ENCODE measurements at places on chromosomes 12 and 14.

DNA sequence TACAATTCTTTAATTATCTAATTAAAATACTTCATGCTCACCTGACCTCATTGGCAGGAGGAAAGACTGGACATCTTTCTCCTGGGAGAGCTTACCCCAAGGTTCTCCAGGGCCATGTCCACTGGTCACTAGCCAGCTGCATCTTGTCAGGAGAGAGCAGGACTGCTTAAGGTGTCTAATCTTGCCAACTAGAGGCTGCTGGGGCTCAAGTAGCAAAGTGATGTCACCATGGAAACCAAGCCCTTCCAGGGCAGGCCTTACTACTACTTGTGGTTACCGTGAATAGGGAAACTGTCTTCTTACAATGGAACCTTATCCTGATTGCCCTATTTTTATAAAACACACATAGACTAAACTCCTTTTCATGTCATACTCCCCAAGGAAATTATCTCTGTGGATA, 376.4 kb downstream of the SNAPC1 start:
- DNase-seq, result no peak

DNA sequence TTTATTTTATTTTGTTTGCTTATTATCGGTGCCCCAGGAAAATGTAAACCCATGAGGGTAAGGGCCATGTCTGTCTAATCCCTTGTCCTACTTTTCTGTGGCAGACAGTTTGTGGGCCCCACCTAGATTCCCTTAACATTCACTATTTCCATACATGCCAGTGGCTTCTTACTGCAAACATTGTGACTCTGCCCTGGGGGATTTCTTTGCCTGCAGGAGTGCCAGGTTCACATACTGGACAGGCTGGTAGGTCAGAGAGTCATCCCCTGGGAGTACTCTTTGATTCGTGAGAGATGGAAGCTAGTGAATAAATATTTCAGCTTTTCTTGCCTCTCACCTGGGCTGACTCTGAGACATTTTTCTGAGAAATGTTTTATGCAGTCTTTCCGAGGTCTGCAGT, 122.8 kb upstream of the TBX5 start:
- DNase-seq, result no peak

DNA sequence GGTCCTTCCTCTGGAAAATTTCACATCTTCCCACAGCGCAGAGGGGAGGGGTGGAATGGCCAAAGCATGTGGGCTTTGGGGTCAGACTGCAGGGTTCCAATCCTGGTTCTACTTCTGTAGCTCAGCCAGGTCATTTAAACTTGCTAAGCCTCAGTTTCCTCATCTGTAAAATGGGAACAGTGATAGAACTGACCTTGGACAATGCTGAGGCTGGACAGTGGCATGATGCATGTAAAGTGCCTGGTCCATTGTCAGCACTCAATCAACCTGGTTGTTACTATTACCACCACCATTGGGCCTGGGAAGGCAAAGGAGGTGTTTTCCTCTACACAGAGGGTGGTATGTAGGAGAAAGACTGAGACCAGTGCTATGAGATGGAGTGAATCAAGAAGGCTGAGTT, 162.8 kb downstream of the VRK1 start:
- DNase-seq, result no peak

DNA sequence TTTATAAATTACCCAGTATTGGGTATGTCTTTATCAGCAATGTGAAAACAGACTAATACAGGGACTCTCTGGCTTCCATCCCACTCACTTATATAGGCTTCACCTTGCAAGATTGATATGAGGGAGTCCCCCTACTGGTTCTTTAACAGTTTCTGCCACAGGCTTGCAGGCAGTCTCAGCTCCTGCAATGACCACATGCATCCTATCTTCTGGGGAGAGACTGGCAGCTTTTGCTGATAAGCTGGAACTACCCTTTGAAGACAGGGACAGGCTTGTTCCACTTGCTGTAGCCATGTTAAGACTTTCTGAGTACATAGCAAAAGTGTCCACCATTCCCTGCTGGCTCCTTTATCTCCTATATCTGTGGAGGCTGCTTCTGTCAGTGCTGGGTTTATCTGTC, 531.7 kb upstream of the FLRT2 start:
- DNase-seq, result no peak

- no peak for DNase-seq
These were observed 11.4 kb upstream of the TAC3 start for GRCh38 chr12:57027805-57028153.

- DNase-seq, result no peak
These were observed 49.8 kb upstream of the RAP1B start for GRCh38 chr12:68560851-68561422.
